ENCODE measurements at places on chromosomes 5 and 9.

DNA sequence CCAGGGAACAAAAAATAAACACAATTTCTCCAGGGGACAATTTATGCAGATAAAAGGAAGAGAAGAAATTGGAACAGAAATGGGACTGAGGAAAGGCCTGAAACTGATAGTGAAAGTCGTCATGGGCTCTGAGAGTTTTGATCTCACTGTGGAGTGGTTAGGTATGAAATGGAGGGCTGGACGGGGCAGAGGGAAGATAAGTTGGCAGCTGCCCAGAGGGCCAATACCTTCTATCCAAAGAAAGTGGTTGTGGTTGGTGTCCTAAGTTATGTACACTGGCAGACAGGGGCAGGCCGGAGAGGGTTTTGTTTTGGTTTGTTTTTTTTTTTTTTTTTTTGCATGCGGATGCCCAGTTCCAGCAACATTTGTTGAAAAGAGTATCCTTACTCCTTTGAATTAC lies 46.1 kb downstream of the ZNF618 start:
- no peak for DNase-seq

GRCh38 chr9:82651474-82651873 lies 411.5 kb downstream of the RASEF start:
- DNase-seq: no peak

- no peak for DNase-seq
Measured at GRCh38 chr5:170393958-170394357, 4.8 kb upstream of the KCNMB1 start.

GRCh38 chr5:148953711-148954110 lies 109.2 kb downstream of the SH3TC2 start:
- no peak for DNase-seq

DNA sequence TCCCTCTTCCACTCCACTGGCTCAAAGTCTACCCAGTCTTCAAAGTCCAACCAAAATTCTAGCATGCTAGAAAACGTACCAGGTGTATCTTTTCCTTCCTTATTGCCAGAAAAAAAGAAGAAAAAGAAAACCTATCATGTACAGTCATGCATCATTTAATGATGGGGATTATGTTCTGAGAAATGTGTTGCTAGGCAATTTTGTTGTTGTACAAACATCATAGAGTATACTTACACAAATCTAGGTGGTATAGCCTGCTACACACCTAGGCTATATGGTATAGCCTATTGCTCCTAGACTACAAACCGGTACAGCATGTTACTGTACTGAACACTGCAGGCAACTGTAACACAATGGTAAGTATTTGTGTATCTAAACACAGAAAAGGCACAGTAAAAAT lies 104.8 kb downstream of the SREK1 start:
- no peak for DNase-seq

- no peak for DNase-seq
Measured at GRCh38 chr9:90165281-90165680, 477.3 kb downstream of the DIRAS2 start.

DNA sequence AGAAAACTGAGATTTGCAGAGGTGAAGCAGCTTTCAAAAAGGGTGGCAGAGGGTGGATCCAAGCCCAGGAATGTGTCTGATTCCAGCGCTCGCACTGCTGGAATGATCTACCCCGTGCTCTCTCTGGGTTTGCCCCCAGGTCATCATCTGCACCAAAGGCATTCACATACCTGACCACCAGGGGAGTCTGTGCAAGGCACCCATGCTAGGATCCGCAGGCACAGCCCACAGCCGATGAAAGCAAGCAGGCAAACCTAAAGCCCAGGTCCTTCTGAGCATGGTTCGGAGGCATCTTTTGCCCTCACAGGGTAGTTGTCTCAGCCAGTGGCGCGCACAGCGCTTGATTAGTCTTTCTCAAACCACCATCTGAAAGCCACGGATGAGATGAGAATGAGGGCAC lies 56.6 kb downstream of the TEK start:
- DNase-seq: no peak

DNA sequence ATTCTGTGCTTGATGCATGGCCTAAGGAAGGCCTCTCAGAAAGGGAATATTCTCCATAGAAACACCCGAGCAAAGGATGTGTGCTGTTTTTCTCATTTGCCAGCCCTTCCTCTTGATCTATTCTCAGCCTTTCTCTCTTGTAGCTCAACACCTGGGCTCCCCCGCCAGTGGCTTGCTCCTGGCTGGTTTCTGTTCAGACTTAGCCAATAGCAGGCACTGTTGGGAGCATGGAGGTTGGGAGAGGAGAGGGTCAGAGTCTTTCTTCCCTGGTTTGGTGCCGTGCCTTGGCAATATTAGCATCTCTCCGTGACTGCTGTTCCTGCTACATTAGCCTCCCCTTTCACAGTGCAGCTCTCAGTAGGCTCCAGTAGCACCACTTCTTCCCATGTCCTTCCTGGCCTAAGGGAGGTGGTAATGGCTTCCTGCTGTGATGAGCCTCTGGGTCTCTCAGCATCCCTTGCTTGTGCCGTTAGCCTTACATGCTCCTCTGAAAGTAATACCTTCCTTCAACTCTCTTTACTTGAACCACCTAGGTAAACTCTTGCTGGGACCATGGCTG lies 269.7 kb upstream of the GAS1 start:
- no peak for DNase-seq

DNA sequence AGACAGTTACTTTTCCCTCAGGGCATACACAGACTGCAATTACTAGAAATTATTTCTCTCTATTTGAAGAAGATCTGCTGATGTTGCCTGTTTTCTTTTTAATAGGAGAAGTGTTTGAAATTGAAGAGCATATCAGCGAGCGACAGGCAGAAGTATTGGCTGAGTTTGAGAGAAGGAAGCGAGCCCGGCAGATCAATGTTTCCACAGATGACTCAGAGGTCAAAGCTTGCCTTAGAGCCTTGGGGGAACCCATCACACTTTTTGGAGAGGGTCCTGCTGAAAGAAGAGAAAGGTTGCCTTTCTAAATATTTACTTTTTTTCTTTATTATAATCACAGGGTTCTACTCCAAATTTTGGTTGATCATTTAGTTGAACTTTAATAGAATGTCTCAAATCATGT lies 3.4 kb downstream of the PRPF4 start:
- no peak for DNase-seq

DNA sequence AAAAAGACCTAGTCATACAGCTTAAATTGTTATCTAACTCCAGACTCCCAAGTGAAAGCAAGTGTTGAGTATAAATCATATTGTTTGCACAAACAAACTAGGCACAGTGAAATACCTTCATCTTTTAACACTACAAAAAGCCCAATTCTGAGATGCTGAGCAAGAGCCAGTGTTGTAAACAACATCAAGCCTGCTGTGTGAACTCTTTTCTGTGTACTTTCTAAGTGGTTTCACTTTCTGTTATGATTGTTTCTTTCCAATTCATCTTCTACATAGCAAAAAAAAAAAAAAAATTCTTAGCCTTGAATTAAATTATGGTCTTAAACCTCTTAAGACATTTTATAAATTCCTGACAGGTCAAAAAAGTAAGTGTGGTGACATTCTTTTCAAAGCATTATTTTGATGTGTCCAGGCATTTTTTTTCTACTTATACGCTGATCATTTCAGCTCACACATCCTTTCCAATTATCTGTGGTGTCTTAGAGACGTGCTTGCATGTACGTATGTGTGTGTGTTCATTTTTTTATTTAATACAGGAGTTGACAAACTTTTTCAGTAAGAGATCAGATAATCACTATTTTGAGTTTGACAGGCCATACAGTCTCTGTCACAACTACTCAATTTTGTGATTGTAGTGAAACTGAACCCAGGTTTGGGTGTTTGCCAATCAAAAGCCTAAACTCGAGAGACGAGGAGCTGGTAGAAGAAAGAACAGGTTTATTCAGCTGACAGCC lies 556.1 kb downstream of the CDH9 start:
- DNase-seq: no peak

GRCh38 chr5:107704681-107705401 lies 34.1 kb upstream of the EFNA5 start:
- no peak for DNase-seq

Measured in fibroblast of gingiva (primary cell).